ENCODE measurements at places on chromosomes 16 and 17.

- DNase-seq: no peak
Measured at GRCh38 chr17:41026715-41027471, at the start of gene KRTAP1-5. Gene KRTAP1-5, minus strand, starts transcription at chr17:41027208. Its CDS starts 53 bp downstream, at chr17:41027155.

GRCh38 chr16:16007743-16008111 lies 58.3 kb downstream of the ABCC1 start:
- no peak for DNase-seq

DNA sequence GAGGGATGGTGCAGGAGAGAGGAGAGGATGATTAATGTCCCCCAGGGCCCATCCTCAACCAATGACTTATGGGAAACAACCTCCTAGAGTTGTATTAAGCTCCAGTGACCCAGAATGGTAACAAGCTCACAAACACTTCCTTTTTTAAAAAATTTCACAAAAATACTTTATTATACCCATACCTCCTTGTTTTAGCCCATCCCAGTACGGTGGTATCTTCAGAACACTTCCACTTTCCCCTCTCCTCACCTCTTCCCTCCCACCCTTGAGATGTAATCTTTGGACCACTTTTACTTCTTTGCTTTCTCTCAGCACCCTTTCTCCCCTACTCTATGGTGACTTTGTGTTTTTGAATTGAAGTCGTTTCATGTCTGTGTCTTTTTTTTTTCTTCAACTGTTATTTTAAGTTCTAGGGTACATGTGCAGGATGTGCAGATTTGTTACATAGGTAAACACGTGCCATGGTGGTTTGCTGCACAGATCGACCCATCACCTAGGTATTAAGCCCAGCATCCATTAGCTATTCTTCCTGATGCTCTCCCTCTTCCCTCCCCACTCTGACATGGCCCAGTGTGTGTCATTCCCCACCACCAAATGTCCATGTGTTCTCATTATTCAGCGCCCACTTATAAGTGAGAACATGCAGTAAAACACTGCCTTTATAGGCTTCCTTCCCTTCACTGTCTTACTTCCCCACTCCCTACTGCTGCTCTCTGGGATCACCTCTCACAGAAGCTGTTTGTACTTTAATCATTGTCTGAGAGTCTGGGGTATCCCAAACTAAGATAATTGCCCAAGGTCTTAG lies 124.5 kb downstream of the PRKCB start:
- DNase-seq: no peak

DNA sequence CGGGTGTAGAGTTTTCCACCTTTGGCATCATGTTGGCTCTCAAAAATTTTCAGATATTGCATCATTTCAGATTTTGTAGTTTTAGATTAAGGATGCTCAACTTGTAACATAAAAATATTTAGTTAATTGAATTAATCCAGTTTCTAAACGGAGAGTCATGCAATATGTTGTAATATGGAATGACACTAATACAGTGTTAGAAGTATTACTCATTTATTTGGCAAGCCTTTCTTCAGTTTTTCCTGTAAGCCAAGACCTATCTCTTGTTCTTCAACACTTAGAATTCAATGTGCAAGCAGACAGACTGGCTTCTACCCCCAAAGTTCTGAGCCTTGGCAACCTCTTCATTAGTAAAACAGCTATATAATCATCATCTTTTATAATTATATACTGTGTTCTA lies 985.0 kb upstream of the GOT2 start:
- no peak for DNase-seq

GRCh38 chr16:85650844-85651628 lies 37.7 kb downstream of the GINS2 start:
- DNase-seq: no peak

GRCh38 chr16:57899771-57900661 lies 70.9 kb downstream of the CNGB1 start:
- peak; percentile 39 for DNase-seq

DNA sequence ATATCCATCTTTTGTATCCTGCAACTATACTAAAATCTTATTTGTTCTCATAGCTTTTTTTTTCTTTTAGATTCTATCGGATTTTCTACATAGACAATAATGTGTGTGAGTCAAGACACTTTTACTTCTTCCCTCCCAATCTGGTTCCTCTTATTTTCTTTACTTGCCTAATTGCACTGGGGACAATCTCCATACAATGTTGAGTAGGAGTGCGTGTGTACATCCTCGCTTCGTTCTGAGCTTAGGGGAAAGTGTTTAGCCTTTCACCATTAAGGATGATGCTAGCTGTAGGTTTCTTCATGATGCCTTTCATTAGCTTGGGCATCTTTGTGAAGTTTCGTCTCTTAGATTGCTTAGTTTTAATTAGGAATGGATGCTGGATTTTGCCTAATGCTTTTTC lies 2.9 kb downstream of the SPATA32 start:
- DNase-seq: no peak
